Subcutaneous preadipocyte (primary cell): ENCODE measurements at places on chromosomes 5 and 9. TPM values are rescaled to one million over a fixed set of nuclear protein-coding genes. Genes with fewer than 3 reads are reported as not detected.

Gene PTGES
- 56.2 and 76.0 TPM in 2 replicates for total RNA-seq

Gene CDC20B
- not detected in 2 replicates for total RNA-seq

Gene SVEP1
- 16.2 and 16.4 TPM in 2 replicates for total RNA-seq

Gene CDH18
- 0.37 and 0.39 TPM in 2 replicates for total RNA-seq

Gene RELL2
- total RNA-seq = 2.9 and 3.3 TPM in 2 replicates

Gene MYOT
- not detected in 2 replicates for total RNA-seq

Gene ANKRD18A
- total RNA-seq = not detected in 2 replicates

Gene RICTOR
- total RNA-seq = 30.1 and 37.7 TPM in 2 replicates

Gene ACOT12
- not detected in 2 replicates for total RNA-seq

Gene FST
- 31.6 and 91.1 TPM in 2 replicates for total RNA-seq

Gene PPP3R2
- total RNA-seq = not detected in 2 replicates

Gene PRR7
- 26.1 and 33.8 TPM in 2 replicates for total RNA-seq

Gene CARD9
- total RNA-seq = 0.78 and 1.1 TPM in 2 replicates

Gene IL33
- total RNA-seq = 3.9 and 11.0 TPM in 2 replicates

Gene MFAP3
- total RNA-seq = 48.9 and 60.8 TPM in 2 replicates

Gene EFNA5
- 6.2 and 11.1 TPM in 2 replicates for total RNA-seq

Gene SH3RF2
- total RNA-seq = 0.20 TPM in 1 of 2 replicates, not detected in the other

Gene IFNA10
- total RNA-seq = not detected in 2 replicates

Gene TRIM32
- total RNA-seq = 20.6 and 22.9 TPM in 2 replicates

Gene CXXC5
- 98.5 and 111 TPM in 2 replicates for total RNA-seq

Gene IFNA16
- not detected in 2 replicates for total RNA-seq

Gene ALDH1A1
- total RNA-seq = 0.20 and 0.73 TPM in 2 replicates

Gene HSPB3
- total RNA-seq = not detected in 2 replicates

Gene SLC6A19
- not detected in 2 replicates for total RNA-seq

Gene LHX6
- total RNA-seq = under 0.01 TPM in 1 of 2 replicates, not detected in the other

Gene FABP6
- not detected in 2 replicates for total RNA-seq

Gene FBP2
- total RNA-seq = under 0.01 TPM in 1 of 2 replicates, not detected in the other

Gene QRFP
- not detected in 2 replicates for total RNA-seq

Gene HRH2
- total RNA-seq = not detected in 2 replicates

Gene GZMA
- total RNA-seq = not detected in 2 replicates

Gene TMED9
- total RNA-seq = 59.2 and 66.5 TPM in 2 replicates

Gene SLC6A18
- total RNA-seq = not detected in 2 replicates

Gene GEMIN5
- 18.7 and 33.8 TPM in 2 replicates for total RNA-seq

Gene ECSCR
- total RNA-seq = 0.37 TPM in 1 of 2 replicates, not detected in the other

Gene DPP7
- 77.2 and 112 TPM in 2 replicates for total RNA-seq

Gene RMRP
- 167,582 and 231,316 TPM in 2 replicates for total RNA-seq

Gene CD72
- total RNA-seq = 1.6 and 4.4 TPM in 2 replicates

Gene TESK1
- total RNA-seq = 10.9 and 11.8 TPM in 2 replicates

Gene PPIC
- total RNA-seq = 15.8 and 19.9 TPM in 2 replicates

Gene SURF1
- total RNA-seq = 16.8 and 22.8 TPM in 2 replicates

Gene TMEM215
- not detected in 2 replicates for total RNA-seq

Gene WNT8A
- not detected in 2 replicates for total RNA-seq

Gene C1QTNF3
- 0.59 and 1.1 TPM in 2 replicates for total RNA-seq
